RPMI8226 (cell line): ENCODE measurements at places on chromosomes 3 and 15.
A peak's percentile ranks its signal among the peaks of the same experiment; 100 is the strongest.

DNA sequence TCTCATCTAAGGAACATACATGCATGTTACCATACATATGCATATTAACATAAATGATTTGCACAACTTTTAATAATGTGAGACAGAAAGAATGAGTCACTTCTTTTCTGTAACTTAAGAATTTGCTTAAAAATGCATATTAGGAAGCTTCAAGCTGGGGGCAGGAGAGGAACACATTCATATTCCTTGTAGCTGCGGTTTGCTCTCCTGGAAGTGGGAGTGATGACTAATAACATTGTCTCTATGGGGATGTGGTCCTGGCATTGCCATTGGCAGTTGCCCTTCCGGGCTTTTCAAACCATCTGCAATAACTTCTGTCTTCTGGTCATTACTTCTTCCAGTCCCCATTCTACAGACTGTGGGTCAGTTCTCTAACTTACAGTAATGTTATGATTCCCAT is 15.6 kb downstream of the CHST2 start:
- no peak for DNase-seq

DNA sequence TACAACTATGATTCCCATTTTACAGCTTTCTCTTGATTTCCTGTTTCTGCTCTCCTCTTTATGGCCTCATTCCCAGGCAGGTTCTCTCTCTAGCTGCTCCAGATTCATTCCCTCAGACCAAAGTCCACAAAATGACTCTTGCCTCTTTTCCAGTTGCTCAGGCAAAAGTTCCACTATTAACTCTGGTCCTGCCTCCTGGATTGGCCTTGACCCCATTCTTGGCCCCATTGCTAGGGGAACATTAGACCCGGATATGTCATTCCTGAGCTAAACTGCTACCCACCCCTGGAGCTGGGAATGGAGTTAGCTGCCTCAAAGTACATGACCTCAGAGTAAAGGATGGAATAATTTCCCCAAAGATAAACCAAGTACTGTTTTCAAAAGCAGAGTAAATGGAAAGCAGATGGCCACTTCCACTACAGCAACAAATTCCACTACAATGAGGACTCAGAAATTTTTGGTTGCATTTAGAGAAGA is 73.0 kb upstream of the GAP43 start:
- no peak for DNase-seq

GRCh38 chr15:23860290-23861245 is 173.5 kb upstream of the NDN start:
- no peak for DNase-seq

DNA sequence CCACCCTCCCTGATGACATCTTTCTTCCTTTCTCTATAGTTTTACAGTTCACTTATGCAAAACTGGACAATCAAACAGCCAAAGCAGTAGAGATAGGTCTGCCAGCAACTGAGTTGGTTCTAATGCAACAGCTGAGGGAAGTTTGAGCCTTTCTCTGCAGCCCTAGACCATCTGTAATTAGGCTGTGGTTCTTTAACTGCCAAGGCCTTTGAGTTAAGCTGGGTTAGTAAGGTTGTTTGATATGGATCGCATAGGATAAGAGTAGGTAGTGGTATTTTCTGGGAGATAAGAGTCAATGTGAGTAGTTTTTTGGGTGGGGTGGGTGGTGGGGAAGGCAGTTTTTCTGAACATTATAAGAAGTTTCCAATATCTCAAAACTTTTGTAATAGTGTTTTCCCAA is 3.0 kb downstream of the RPL39L start:
- no peak for DNase-seq

GRCh38 chr15:64773606-64774005 is 1.8 kb downstream of the RBPMS2 start:
- no peak for DNase-seq

- DNase-seq: no peak
These were observed 67.5 kb downstream of the SEMA6D start for GRCh38 chr15:47784820-47785219.

GRCh38 chr15:41585127-41586047 is 26.4 kb downstream of the TYRO3 start:
- peak; percentile 46 for DNase-seq

GRCh38 chr3:41000471-41000870 is 198.8 kb upstream of the CTNNB1 start:
- no peak for DNase-seq

DNA sequence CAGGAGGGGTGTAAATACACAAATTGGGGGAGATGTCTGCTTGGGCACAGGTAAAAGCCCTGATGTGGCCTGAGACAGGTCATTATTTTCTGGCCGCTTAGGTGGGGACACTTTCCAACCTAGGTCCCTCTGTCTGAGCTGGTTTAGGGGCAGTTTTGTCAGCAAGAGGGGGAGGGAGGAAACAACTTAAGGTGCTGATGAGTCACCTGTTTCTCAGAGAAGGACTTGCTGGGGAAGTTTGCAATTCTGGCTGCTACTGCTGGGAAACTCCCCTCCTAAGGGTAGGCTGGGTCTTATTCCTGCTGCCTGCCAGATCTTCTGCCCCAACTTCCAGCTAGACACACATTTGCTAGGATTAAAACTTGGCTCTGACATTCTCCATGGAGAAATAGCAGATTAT is 4.8 kb upstream of the RHOV start:
- DNase-seq: peak; percentile 50

- no peak for DNase-seq
These were observed 239.9 kb downstream of the EPHB1 start for GRCh38 chr3:135034891-135035440.

DNA sequence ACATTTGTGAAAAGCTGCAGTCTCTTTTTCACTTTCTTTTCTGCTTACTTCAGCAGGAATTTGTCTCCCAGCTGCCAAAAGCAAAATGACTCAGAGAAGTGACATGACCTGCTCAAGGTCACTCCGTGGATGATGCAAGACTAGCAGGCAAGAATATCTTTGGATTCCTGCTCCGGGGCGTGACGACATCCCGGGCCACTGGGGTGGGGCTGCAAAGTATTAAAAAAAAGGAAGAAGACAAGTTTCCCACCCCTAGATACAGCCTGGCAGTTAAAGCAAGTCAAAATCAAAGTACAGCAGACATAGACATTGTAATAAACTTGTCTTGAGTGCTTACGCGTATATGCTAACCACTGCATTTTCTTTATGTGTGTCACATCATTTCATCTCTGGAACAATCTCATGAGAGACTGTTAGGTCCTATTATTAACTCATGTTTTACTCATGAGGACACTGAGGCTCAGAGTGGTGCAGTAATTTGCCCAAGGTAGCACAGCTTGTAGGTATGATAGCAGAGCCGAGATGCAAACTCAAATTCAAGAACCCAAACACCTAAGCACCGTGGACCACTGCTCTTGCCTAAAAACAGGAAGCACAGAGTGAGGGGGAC is 485.2 kb upstream of the PROK2 start:
- peak; percentile 87 for DNase-seq

- DNase-seq: no peak
These were observed 236.9 kb downstream of the XXYLT1 start for GRCh38 chr3:195034101-195034500.

GRCh38 chr15:85011160-85011571 is 29.5 kb downstream of the PDE8A start:
- DNase-seq: no peak

DNA sequence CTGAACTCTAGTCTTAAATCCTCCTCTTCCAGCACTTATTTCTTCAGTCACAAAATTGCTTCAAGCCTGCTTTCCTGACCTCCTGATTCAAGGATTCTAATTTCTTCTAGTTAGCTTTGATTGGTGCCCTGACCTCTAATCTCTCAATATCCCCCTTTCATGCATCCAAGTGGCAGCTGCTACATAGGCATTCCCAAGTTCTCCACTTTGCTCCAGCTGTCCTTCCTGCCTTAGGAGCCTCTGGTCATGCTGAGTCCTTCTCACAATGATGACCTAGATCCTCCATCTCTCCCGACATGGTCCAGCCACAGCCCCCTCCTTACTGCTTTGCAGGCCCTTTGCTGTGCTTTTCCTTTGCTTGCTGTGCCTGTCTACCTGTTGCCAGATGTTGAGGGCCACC is 347.8 kb upstream of the C2CD4B start:
- DNase-seq: no peak

DNA sequence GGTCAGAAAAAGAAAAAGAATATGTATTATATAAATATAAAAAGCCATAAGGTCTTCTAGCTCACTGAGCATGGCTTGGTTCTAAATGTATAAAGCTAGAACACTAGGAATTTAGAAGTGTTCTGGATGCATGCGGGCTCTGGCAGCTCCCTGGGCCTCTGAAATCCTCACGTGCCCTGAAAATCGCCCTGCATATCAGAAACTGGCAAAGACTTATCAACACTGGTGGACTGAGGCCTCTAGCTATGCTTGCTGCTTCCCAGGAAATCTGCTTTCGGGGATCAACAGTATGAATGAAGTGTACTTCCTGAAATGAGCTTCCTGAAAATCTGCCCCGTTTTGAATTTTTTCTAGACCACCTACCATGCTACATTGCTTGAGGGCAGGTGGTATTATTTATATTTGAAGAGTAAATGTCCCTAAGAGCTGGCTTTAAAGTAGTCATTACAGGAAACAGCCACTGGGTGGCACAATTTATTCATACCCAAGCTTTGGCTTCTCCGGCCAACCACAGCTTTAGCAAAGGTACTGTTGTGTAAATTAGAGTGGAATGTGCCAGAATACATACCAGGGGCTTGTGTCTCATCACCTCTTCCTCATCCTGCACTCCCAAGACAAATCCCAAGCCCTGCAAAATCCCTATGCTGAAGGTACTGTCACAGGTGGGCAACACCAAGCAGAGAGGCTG is 17.7 kb downstream of the CRTAP start:
- DNase-seq: peak; percentile 60
